ENCODE measurements at places on chromosomes 2 and 18.
A peak's percentile ranks its signal among the peaks of the same experiment; 100 is the strongest.

GRCh38 chr2:23593752-23594459, 208.9 kb downstream of the KLHL29 start:
- no peak for DNase-seq

DNA sequence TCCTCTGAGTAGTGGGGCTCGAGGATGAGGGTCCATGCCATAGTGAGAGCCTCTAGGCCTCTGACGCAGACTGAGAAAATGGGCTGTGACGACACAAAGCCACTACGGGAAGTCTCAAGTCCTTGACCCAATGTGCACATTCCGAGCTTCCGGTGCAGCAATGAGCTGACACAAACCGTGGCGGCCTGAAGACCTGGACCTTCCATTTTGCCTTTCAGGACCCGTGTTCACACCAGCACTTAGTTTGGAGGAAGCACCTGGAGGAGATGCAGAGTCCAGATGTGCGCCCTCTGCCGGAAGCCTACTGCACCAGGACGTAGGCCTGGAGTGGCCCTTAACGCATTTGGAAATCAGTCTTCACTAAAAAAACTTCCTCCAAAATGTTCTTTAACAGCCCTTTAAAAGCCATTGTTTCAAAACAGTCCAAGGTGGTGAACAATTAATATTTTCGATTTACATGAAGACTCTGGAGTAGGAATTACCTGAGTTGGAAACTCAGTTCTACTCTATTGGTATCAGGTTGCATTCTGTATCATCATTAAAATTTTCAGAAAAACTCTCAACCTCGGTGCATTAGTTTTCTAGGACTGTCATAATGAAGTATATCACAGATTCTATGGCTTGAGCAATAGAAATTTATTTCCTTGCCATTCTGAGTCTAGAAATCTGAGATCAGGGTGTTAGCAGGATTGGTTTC, 33.9 kb downstream of the BMP10 start:
- no peak for DNase-seq

DNA sequence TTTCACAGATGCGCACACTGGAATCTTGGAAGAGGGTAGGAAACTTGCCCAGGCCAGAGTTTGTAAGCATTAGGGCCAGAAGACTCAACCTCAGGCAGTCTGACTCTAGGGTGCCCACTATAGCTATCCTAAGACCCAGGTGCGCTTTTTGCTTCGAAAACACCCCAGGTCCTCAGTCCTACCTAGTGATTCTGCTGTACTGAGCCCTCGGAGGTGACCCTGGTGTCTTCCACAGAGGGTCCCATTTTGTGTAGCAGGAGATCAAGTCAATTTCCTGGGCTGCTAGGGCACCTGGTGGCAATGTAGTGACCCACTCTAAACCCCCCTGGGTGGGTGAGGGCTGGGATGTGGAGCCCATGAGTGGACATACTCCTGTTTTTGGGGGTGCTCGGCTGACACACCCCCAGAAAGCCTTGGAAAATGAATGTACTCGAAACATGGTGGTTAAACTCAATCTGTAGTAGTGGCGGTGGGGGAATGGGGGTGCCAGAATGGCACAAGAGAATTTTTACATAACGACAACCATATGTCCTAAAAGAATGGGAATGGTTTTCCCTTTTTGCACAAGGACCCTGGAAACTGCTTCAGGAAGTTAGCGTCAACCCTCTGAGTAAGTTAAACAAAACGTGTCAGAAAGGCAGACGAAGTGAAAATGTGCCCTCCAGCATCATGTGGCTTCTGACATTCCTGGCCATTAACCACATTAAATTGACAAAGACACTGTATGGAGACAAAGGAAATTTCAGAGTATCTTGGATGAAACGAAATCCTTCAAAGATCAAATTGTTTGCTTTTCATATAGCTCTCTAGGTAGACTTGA, 218.0 kb upstream of the COPS8 start:
- peak; percentile 33 for DNase-seq

- DNase-seq: no peak
Measured at GRCh38 chr2:112723547-112723940, 2.7 kb downstream of the NT5DC4 start.

- DNase-seq: no peak
Measured at GRCh38 chr2:36408198-36408703, 52.7 kb downstream of the CRIM1 start.

DNA sequence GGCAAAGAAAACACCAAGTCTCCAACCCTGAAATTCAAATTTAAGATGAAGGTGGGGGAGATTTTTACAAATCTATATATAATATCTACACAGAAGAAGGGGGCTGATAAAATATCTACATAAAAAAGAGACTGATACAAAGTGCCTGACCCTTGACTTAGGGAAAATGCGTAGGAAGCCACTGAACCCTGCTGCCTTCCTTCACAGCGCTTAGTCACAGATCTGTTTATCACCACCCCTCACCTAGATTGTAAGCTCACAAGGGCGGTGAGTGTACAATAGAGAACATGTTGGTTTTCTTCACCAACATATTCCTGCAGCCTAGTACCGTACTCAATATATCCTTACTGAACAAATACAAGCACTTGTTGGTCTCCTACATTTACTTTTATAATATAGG, 54.3 kb downstream of the NOL10 start:
- no peak for DNase-seq
